Left hindlimb (tissue), 1 donor: ENCODE measurements at places on chromosomes 3 and 15.

GRCh38 chr3:35137612-35138011 lies 501.7 kb upstream of the ARPP21 start:
- DNase-seq: no peak

- no peak for DNase-seq
Observed at GRCh38 chr15:57502116-57502515, 89.6 kb upstream of the MYZAP start.

DNA sequence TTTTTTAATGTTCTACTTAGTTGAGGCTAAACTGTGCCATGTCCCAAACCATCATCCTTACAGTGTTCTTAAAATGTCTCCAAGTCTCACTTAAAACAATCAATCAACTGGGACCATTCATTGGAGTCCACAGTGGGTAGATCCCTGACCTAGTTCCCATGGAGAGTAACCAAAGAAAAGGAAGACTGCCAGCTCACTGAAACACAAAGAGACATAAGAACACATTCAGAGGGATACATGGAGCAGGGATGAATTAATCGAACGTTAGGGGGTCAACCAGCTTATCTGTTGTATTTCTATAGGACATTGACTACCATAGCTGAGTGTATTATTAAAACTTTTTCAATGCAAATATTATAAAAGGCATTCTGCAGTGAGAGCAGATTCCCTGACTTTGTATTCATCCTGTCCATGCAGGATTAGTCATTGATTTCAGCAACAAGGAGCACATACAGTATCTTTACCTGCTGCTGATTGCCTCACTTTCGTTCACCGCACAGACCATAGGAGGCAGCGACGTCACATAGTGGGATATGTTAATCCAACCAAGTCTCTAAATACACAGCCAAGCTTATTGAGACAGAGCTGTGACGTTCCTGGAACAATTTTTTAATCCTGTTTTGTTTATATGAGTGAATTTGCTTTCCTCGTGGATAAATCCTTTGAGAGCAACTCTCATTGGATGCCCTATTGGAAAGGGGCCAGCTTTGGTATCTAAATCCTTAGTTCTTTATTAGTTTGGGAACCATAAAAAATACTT lies 364.9 kb upstream of the RBMS3 start:
- peak; percentile 52 for DNase-seq

- DNase-seq: no peak
Observed at GRCh38 chr3:138398791-138399575, 35.4 kb upstream of the ESYT3 start.

DNA sequence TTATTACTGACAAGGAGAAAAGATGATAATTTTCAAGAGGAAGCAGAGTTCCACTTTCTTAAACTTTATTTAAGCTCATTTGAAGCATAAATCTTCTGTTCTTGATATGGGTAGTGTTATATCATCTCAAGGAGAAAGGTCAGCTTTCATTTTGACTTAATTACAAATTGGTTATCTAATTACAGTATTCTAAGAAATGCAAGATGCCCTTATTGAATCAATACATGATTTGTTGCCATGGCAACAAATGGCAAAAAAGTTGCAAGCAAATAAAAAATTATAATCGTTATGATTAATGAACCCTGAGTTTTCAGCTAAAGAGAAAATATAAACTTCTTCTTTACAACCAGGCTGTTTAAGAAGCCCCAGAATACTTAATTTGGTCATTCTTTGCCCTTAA lies 622.7 kb downstream of the RBMS3 start:
- no peak for DNase-seq

GRCh38 chr3:112811131-112811884 lies 35.4 kb downstream of the CD200R1L start:
- DNase-seq: peak; percentile 51

- no peak for DNase-seq
Observed at GRCh38 chr15:43151688-43152087, 18.3 kb downstream of the TMEM62 start.

GRCh38 chr3:12810013-12810780 lies 13.7 kb downstream of the CAND2 start:
- DNase-seq: peak; percentile 96

DNA sequence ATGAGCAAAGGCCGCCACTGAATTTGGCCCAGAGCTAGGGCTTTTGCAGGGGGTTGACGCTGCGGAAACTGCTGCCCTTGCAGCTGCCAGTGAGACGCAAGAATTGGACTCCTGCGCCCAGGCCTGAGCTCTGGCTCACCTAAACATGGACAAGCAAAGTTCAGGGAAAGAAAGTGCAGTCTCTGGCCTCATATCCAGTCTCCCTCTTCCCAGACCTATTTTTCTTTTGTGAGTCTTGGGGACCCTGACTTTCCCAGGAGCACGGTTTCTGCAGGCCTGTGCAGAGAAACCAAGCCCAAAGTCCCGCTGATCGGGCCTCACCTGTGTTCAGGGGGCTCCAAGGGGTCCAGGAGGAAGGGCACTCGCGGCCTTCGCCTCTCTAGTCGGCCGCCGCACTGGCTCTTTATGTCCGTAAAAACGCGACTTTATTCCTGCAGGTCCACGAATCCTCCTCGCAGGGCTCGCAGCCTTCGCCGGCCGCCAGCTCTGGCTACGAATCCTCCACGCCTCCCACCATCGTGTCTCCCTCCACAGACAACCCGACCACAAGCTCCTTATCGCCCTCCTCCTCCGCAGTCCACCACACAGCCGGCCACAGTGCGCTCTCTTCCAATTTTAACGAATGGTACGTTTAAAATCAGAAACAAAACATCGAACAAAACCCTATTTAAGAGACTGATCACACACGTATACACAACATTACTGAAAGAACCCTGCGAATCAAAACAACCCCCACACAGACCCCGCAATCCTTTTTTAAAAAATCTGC lies 3.9 kb downstream of the ZIC1 start:
- DNase-seq: peak; percentile 48

GRCh38 chr3:18579661-18580060 lies 154.5 kb upstream of the SATB1 start:
- DNase-seq: no peak

DNA sequence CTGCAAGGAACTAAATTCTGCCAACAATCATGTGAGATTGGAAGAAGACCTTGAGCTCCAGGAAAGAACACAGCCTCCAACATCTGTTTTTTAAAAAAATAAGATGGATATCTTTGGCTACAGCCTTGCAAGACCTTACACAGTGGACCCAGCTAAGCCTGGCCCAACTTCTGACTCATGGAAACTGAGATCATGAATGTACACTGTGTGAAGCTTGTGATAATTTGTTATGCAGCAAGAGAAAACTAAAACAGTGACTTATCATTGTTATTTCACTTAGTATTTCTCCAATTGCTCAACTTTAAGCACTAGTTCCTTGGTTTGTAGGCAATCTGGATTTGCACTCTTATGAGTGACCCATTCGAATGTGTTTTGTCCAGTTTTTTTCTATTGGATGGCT lies 29.3 kb downstream of the SHQ1 start:
- DNase-seq: no peak

- DNase-seq: no peak
Observed at GRCh38 chr3:119035014-119035346, 334 bp upstream of the IGSF11 start.

DNA sequence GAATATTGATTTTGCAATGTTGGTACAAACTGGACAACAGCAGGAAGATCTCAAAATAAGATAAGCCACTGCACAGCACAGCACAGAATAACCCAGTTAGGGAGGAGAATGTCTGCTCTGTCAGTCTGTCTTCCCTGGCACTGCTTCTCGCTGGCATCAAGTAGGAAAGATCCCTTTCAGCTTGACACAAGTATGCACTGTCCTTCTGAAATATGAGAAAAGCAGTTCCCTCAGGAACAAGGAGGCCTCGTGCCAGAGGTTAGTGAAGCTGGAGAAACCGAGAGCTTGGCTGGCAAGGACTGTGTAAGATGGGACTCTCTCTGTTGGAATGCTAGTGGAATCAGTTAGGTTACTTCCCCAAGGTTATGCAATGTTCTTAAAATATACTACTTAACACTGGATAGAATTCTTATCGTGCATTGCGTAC lies 59.1 kb downstream of the FMN1 start:
- no peak for DNase-seq

GRCh38 chr15:85766001-85766831 lies 28.5 kb downstream of the KLHL25 start:
- DNase-seq: no peak

GRCh38 chr15:83734487-83734886 lies 80.6 kb downstream of the ADAMTSL3 start:
- no peak for DNase-seq

DNA sequence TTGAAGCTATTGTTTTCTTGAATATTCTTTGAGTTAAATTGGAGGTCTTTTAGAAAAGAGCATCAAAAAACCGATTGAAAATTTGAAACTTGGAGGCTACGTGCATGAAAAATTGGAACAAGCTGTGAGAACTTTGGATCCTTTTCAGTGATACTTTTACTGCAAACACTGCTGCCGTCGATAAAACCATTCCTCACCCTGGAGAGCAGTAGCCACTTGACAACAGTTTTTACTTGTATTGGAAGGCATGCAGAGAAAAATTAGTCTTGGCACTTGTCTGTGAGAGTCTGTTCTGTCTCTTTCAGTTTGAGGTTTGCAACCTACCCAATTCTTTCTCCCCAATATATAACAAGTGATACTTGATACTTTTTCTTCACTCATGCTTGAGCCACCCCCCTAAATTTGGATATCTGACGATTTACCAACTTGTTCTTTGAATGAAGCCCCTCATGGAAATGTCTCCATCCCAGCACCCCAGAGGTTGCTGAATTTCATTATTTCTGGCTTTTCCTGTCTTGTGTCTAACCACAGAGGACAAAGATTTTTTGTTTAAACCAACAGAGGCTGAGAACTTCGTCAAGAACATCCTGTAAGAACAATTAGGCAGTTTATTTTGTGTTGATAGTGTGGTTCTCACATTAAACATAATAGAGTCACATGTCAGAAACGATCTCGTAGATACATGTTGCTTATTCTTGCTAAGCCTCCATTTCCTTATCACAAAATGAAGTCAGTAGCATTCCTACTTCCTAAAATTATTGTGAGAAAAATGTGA lies 307.3 kb upstream of the PLSCR5 start:
- no peak for DNase-seq

- DNase-seq: peak; percentile 98
Observed at GRCh38 chr3:44338010-44338827, at the start of gene TCAIM. Gene TCAIM (plus strand): TSS chr3:44338766. CDS start chr3:44354783, 16,017 bp downstream.

- no peak for DNase-seq
Observed at GRCh38 chr3:85592256-85592655, 633.5 kb downstream of the CADM2 start.

- DNase-seq: no peak
Observed at GRCh38 chr15:72411544-72411943, 13.4 kb downstream of the TMEM202 start.

GRCh38 chr3:49519916-49520385 lies 34.3 kb upstream of the BSN start:
- no peak for DNase-seq

- DNase-seq: no peak
Observed at GRCh38 chr3:107548601-107549000, 25.8 kb downstream of the BBX start.

DNA sequence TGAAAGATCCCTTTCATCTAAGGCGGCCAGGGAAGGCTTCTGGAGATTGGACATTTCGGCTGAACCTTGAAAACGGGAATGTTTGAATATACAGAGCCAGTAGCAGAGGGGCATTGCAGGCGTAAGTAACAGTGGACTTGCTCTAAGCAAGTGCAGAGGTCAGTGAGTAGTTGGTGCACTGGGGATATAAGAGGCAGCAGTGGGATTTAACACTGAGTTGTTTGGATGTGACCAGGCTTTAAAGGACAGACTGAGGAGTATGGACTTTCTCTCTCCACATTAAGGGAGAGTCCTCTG lies 1.3 kb downstream of the ARNT2 start:
- no peak for DNase-seq

DNA sequence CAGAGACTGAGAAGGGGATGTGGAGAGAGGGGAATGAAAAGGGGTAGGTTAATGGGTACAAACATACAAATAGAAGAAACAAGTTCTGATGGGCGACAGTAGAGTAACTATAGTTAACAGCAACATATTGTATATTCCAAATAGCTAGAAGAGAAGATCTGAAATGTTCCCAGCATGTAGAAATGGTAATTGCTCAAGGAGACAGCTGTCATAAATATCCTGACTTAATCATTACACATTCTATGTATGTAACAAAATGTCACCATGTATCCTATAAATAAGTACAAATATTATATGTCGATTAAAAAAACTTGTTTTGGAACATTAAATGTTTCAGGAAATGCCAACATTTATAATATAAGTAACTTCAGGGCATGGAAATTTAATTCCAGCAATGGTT lies 23.3 kb downstream of the FMN1 start:
- no peak for DNase-seq

GRCh38 chr15:99249270-99249841 lies at the start of gene TTC23:
Gene TTC23 (minus strand): TSS chr15:99249581. CDS start chr15:99228712, 20,869 bp downstream.
- peak; percentile 67 for DNase-seq

DNA sequence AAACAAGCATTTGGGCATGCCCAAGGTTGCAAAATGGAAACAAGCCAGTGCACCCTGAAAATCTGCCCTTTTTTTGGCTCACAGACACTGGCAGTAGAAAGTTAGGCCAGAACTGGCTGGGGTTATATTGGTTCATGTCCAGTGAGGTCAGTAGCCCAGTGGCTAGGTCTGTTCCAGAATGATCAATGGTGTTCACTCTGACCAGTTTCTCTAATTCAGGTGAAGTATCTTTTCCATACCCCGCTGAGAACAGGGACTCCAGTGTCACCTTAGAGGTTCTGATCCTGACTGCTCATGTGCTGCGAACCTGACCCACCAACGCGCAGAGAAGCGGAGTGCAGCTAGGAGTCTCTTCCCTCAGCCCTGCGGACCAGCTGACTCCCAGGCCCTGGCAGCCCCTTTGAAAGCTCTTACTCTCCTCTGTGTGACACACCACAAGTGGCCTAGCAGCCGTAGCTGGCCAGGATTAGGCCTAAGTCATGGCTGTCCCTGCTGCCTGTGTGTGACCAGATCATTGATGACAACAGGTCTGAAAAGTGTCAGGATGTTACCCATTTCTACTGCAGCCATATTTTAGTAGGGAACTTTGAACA lies 123.5 kb downstream of the GHSR start:
- DNase-seq: no peak

DNA sequence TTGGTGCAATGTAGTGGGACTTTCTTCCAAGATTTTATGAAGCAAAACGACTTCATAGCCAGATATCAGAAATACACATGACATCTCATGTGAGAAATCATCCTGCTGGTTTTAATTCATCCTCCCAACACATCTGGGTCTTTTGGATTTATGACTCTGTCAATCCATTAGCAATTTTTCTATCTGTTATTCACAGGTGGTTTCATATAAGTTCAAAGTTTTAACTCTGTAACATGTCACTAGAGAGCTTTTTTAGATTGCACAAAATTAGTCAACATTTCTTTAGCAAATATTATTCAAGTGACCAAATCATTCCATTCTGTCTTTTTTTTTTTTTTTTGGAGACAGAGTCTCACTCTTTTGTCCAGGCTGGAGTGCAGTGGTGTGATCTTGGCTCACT lies 30.4 kb downstream of the SQOR start:
- no peak for DNase-seq

DNA sequence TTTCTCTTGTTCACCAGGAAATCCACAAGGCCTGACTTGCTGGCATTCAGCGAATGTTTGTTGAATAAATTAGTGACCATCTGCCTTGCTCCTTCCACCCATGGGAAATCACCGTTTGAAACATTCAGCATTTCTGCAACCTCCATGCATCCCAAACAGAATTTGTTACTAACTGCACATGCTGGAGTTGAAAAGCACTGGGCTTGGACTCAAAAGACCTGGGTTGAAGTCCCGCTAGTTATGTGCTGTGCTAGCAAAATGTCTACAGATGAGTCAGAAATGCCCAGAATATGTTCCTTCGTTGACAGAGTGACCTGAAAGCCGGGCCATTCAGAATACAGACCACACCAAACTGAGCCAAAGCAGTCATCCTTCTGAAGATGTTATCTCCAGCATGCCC lies 144.6 kb downstream of the ALDH1A2 start:
- DNase-seq: no peak
